AG09319 (cell line): ENCODE measurements at places on chromosomes 1 and 21.

- DNase-seq = no peak
Measured at GRCh38 chr21:39217356-39218081, 34.3 kb upstream of the PSMG1 start.

DNA sequence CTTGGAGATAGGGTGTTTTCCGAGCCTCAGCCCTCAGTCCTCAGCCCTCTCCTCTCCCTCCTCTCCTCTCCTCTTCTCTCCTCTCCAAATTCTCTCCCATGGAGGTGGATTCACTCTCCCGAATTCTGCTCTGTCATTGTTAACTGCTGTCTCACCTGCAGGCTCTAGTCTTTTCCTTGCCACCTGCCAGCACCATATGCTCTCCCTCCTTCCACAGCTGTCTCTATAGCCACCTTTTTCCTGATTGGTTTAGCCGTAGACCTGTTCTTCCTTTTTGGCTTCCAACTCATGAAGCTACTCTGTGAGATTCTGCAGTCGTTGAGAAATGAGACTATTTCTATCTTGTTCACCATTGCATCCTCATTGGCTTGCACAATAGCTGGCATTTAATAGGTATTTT is 19.7 kb downstream of the COG2 start:
- no peak for DNase-seq

GRCh38 chr1:208357644-208358507 is 113.7 kb upstream of the PLXNA2 start:
- no peak for DNase-seq

DNA sequence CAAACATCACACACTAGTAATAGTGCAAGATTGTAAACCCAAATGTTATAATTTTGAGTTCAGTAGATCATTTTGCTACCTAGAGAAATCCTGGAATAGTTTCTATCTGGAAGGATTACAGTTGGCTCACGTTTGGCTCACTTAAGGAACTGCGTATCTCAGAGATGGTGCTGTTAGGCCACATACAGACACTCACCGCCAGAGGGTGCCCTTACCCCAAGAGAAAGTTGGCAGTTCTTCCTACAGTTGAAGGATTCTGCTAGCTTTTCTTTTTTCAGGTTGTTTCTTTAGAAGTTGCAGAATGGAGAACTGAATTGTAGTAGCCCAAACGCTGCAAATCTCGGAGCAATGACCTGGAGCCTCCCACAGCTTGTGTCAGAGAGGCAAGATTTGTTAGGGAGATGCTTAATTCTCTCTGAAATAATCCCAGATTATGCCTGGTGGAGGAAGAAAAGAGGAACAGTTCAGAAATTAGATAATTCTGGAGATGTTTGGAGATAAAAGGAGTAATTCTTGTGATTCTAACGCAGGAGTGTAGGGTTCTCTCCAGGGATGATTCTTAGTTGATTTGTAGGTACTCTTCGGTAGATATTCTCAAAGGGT is 87.9 kb upstream of the PAPPA2 start:
- peak; percentile 30 for DNase-seq

DNA sequence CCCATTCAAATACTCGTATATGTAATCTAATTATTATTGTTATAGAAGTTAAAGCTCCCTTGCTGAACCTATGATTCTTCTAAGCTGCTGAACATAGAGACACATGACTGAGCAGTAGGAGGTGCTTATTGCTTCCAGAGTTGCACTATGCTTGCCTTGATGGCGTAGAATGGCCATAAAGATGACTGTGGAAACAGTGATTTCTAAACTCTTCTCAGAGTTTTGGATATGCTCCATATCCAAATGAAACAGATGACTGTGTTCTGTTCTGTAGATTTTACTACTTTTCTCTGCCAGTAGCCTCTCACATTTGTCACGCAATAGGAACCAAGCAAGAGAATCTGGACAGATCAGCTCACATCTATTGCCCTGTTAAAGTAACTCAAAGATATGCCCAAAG is 88.1 kb upstream of the CACYBP start:
- DNase-seq = no peak

DNA sequence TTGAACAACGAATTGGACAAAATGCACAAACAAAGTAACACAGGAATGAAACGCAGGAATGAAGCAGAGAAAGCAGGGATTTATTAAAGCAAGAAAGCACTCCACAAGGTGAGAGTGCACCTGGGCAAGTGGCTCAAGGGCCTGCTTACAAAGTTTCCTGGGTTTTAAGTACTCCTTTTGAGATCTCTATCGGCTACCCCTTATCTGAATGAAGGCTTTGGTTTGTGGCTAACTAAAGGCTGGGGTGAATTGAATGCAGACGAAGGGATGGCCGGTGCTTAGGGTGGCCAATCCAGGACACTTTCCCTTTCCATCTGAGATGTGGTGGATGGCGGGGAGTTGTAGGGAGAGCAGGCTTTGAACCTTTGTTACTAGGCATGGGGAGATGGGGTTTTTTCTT is 151.4 kb upstream of the KIAA0040 start:
- DNase-seq = no peak

GRCh38 chr1:86692641-86693040 is 11.7 kb upstream of the SH3GLB1 start:
- no peak for DNase-seq

GRCh38 chr21:29368906-29369305 is 70.2 kb downstream of the BACH1 start:
- no peak for DNase-seq

DNA sequence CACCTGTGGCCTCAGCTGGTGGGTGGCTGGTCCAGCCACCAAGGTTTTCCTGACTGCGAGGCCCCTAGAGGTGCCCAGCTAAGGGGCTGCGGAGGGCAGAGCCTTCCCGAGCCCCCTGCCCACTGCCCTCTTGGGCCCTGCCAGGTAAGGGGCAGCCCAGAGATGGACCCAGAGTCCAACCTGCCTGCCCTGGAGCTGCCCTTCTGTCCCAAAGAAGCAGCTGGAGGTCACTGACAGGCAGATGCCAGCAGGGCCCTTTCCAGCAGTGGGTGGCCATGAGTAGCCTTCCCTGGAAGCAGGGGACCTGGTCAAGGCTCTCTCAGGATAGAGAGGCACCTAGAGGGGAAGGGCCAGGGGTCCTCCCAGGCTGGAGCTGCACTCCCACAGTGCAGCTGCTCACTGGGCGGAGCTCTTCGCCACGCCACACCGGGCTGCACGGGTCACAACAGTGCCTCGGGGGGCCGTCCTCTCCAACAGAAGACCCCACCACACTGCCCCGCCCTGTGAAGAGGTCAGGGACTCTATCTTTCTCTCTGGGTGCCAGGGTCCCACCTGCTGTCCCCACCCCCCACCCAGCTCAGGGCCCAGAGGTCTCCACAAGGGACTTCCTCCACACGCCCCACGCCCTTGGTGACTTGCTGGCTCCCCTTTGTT is 10.9 kb upstream of the GNB1 start:
- no peak for DNase-seq

DNA sequence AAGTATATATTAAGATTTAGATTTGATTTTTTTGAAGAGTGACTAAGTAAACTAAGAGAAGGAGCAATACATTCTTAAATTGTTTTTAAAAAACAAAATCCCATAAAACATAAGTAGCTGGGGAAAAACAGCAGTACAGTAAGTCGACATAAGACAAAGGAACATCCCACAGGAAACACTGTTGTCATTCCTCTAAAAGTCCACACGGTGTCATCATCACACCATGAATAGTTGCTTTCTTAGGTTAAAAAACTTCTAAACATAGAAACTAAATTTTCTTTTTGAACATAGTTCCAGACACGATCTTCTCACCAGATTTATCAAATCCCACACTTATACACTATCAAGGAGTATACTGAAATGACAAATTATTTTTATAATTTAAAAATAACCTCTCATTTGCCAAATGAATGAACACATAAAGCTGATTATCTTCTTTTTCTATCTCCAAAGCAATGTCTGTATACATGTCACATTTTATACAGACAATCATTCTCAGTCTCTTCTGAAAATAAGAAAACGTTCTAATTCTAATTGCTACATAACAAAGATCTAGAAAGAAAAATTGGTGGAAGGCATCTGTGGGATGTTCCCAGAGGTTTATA is 15.8 kb downstream of the ODF2L start:
- peak; percentile 49 for DNase-seq

- DNase-seq = peak; percentile 95
Measured at GRCh38 chr21:35256468-35256988, 207.4 kb upstream of the RUNX1 start.

DNA sequence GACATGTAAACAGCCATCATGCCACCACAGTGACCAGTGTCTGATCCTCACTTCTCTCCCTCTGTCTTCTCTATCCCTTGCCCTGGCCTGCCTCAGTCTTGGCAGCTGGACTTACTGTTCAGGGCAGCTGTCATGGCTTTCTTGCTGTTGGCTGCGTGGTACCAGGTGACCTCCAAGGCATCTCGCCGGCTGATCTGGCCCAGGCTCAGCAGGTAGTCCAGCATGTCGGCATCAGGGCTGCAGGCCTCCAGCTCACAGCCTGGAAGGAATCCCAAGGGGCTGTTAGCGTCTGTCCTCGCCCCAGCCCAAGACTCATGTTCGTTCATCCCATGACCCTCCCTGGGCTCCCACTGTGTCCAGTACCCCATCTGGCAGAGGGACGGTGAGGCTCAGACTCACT is 3.6 kb downstream of the FAM151A start:
- no peak for DNase-seq

GRCh38 chr1:45353685-45354084 is 13.4 kb upstream of the MUTYH start:
- DNase-seq = no peak

GRCh38 chr1:210741564-210741963 is 392.4 kb downstream of the KCNH1 start:
- DNase-seq = no peak

- no peak for DNase-seq
Measured at GRCh38 chr21:26945916-26946675, 20.8 kb downstream of the ADAMTS5 start.

DNA sequence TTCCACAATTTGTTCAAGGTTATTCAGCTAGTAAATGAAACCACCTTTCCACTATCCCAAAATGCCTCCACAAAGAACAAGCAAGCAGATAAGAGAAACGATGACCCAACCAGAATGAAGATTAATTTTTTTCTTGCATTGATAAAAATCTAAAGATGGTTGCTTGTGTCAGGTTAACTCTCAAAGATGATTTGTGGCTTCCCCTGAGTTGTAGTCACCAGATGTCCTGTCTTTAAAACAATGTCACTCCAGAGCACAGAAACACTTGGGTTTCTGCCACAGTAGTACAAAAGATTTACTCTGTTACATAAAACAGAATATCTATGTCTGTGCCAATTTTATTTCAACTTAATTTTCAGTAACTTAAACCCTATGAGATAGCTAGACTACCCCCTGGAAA is 11.4 kb upstream of the CCDC17 start:
- DNase-seq = no peak
